Osteoblast (primary cell): ENCODE measurements at places on chromosomes 16 and 17. TPM values are rescaled to one million over a fixed set of nuclear protein-coding genes. Genes with fewer than 3 reads are reported as not detected.
A peak's percentile ranks its signal among the peaks of the same experiment; 100 is the strongest.

DNA sequence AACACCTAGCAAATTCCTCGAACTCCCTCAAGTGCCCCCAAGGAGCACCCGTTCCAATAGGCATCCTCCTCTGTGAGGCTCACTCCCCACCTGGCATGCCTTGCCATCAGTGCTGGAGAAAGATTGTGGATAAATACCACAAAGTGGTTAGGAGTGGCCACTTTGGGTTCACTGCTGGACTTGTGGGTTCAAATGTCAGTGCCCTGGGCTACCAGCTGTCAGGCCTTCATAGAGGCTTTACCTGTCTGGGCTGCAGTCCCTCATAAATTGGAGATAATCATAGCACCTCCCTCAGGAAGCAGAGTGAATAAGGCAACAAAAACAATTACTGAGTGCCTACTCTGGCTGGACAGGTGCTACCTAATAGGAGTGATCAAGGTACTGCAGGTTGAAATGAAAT lies 1.5 kb upstream of the SYT17 start:
- DNase-seq = no peak

DNA sequence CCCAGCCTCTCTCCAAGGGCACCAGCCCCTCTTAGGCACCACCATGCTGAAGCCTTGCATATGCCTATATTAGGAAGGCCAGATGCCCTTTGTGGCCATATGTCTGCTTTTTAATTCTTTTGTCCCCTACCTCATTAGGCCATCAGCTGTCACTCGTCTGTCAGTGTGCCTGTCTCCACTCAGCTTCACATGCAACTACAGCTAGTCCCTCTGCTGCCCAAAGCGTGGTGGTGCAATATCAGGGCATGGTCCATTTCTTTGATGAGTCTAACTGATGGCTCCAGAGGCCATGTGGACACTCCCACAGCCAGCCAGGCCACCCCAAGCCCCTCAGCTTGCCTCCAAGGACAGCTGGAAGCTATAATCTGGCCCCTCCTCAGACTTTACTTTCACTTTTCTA lies 36.3 kb downstream of the MYO18A start:
- peak; percentile 80 for DNase-seq

GRCh38 chr17:38424297-38424972 lies 3.8 kb upstream of the ARHGAP23 start:
- peak; percentile 59 for DNase-seq

DNA sequence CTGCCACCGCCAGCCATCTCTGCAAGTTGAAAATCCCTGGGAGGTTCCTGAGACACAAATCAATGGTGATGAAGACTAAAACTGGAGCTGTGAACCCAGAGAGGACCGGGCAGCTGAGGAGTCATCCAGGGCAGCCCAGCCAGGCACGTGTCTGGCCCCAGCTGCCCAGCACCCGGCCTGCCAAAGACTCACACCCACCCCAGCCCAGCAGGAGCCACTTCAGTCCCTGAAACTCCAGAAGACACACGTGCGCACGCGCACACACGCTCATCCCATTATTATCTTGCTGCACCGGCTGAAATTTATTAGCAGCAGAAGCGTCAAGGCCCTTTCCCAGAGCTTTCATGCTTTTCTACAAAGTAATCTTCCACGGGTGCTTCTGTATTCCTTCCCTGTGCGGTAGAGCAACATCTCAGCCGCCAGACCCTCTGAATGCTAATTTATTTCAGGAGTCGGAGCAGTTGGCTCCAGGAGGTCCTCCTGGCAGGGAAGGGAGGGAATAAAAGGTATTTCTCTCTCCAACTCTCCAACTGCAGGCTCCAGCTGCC lies 59.8 kb upstream of the RBFOX3 start:
- peak; percentile 82 for DNase-seq

DNA sequence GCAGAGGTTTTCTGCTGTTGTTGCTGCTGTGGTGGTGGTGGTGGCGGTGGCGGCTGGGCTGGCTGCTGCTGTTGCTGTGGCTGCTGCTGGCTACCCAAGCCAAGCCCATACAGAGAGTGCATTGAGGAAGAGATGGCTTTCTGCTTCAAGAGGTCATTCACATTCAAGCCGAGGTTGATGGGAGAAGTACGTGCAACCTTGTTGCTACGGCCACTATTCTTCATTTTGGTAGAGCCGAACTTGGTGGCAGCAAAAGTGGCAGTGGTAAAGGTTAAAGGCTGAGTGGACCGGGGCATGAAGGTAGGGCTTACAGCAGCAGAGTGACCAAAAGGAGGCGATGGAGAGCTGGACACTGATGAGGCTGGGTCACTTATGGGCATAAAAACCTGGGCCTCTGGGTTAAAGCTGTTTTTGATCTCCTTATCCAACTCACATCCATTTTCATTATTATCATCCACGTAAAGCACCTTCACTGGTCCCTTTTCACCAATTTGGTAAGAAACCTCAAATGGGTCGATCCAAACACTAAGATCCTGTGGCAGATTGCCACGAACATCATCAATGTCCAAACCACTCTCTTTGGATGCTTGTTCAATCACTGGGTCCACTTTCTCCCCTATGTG lies 2.8 kb downstream of the TOB1 start:
- DNase-seq = no peak

DNA sequence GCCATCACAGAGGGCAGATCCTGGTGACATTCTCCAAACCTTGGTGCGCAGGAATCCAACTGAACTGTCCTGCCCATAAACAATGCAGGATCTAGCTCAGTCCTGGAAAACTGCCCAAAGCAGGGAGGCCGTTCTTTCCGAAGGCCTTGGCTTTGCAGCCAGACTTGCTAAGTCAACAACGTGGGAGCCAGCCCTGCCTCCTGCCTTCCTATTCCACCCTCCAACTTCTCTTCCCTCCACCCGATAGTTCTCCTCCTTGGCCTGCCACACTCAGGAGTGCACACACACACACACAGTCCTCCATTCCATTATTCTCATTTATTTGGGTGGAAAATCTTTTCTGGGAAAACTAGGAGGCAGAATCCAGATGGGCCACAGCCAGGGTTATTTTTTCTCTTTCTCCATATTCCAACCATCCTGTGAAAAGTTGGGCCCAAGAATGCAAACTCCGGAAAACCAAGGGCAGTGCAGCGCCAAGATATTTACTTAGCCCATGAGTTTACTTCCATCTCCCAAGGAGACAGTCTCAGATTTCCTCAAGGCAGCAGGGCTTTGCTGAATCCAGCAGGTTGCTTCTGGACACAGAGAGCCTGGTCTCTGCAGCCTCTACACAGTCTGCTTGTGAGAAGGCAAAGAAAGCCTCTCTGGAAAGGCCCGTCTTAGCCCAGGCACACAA lies 15.8 kb downstream of the COPRS start:
- peak; percentile 73 for DNase-seq

GRCh38 chr17:80952291-80952690 lies 39.4 kb upstream of the CHMP6 start:
- peak; percentile 56 for DNase-seq

DNA sequence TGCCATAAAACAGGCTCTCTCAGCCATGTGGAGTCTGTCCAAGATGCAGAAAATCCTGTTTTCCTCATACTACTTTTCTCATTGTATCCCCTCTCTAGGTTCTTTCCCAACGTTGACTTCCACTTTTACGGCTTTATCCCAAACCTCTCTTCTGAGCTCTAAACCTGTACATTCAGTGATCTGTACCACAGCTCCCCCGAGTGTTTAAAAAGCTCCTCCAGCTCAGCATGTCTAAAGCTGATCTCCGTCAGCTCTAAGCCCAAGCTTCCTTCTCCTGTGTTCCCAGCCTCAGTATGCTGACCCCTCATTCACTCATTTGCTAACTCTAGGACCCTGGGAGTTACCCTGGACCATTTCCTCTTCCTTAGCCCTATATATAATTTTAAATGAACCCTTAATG lies 144.6 kb downstream of the DNAH9 start:
- DNase-seq = no peak

GRCh38 chr17:28335959-28336871 lies 654 bp downstream of the TNFAIP1 start:
- DNase-seq = peak; percentile 75

DNA sequence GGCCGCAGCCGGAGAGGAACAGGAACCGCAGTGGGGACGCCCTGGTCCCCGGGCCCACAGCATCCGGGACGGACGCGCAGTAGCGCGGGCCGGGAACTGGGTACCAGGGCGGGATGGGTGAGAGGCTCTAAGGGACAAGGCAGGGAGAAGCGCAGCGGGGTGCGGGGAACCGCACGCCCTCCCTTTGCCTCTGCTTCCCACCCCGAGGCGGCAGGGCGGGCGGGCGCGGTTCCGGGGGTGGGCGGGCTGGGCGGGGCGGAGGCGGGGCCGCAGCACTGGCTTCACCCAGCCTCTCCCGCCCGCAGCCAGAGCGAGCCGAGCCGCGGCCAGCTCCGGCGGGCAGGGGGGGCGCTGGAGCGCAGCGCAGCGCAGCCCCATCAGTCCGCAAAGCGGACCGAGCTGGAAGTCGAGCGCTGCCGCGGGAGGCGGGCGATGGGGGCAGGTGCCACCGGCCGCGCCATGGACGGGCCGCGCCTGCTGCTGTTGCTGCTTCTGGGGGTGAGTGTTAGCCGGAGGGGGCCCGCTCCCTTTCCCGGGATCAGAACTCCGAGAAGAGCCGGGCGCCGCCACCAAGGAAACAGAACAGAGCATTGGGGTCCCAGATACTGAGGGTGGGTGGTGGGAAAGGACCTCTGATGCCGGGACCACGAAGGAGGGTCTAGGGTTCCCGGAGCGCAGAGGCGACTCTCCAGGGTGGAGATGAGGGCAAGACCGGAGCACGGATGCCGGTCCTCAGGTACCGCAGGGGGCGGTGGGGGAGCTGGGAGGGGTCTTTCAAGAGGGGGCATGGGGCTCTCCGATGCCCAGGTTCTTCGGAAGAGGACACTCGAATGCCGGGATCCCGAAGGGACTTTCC lies at the start of gene NGFR:
Gene NGFR, plus strand, starts transcription at position 308 of the 856 bp plus-strand sequence. Its CDS starts 125 bp downstream, at position 433.
- peak; percentile 96 for DNase-seq

DNA sequence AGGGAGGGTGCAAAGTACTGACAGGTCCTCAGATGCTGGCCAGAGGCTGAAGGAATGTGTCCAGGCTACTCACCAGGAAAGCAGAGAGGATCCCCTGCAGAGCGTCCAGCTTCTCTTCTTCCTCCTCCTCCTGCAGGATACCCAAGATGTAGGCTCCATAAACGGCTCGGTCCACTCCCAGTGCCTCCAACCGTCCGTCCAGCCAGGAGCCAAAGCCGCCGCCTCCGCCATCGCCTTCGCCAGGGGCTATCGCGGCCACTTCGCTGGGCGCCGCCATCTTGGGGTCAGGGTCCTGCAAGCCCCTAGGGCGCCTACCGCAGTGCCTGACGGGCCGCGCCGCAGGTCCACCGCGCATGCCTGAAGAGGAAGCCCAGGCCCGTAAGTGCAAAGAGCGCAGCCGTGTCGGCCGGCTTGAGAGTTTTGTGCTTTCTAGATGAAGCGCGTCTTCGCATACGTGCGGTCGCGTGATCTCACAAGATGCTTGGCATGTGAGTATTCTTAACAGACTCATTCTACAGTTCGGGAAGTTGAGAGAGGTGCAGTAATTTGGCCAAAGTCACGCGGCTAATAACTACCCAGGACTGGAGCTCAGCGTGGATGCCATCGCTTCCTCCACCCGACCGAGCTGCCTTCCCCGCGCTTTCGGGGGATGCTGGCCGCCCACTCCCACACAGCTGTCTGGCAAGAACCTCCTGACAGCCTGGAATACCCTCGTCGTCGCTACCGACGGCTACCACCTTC lies at the start of gene CCDC43:
Gene CCDC43, minus strand, starts transcription at position 300 of the 741 bp plus-strand sequence. Its CDS starts 23 bp downstream, at position 277.
- peak; percentile 97 for DNase-seq

GRCh38 chr17:10797476-10798328 lies 6.2 kb downstream of the TMEM238L start:
- no peak for DNase-seq

- DNase-seq = no peak
Measured at GRCh38 chr17:13750816-13751793, 149.4 kb upstream of the HS3ST3A1 start.

- peak; percentile 98 for DNase-seq
Measured at GRCh38 chr17:47239967-47240651, 13.5 kb upstream of the ITGB3 start.

DNA sequence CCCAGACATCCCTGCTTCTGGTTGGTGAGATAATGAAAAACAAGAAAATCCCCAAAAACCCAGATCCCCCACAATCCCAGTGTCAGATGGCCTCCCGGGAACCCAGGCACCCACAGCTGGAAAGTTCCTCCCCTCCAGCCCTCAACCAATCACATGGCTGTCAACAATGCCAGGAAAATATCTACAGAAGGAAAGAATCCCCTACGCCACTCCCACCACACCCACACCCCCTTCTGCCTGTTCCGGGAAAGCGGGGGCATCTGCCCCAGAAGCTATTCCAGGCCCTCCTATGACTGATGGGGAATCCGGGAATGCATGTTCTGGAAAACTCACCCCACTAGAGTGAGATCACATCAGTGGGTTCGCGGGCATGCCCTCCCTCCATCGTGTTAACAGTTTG lies 1.8 kb downstream of the TMEM95 start:
- peak; percentile 34 for DNase-seq

DNA sequence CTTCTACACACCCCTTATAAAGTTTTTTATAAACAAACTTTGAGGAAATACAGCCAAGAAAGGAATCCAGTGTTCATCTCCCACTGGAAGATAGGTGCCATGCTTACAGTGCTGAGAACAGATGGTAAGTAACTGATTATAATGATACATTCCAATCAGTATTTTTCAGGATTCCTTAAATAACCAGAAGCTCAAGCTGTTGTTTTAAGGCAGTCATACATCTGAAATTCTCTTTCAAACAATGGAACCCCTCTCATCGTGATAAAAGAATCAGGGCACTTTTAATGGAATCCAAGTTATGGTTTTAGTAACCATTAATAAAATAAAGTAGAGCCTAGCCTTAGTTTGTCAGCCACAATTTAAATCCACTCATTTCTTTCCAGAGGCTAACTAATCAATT lies 56.1 kb upstream of the STAC2 start:
- peak; percentile 73 for DNase-seq

GRCh38 chr17:17877529-17878358 lies 41.0 kb upstream of the SREBF1 start:
- DNase-seq = peak; percentile 94

GRCh38 chr17:74156878-74157277 lies 46.6 kb upstream of the RPL38 start:
- no peak for DNase-seq

DNA sequence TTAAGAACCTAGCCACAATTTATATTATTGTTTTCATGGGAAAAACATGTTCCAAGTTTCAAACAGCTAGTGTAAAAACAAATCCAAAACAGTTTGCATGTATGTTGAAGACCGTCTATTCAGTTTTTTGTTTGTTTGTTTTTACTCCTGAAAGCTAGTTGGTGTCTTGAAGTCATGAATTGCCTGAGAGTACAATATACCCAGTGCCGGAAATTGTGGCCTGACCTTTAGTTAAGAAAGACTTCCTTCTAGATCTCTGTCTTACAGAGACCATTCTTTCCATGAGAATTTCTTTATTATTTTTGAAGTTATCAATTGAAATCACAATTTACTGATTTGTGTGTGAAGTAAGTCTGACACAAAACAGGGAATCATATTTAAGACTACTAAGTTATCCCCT lies 474.8 kb downstream of the KCNJ2 start:
- no peak for DNase-seq

The DNAAF1 gene
- 0.29 and 0.36 TPM in 2 replicates for total RNA-seq

The WNK4 gene
- under 0.01 TPM in 1 of 2 replicates, not detected in the other for total RNA-seq

The GNG13 gene
- not detected in 2 replicates for total RNA-seq

The CD300LG gene
- total RNA-seq = not detected in 2 replicates

The HOXB7 gene
- total RNA-seq = 0.36 TPM in 1 of 2 replicates, not detected in the other

The ZNF652 gene
- 28.2 and 31.5 TPM in 2 replicates for total RNA-seq

The C16orf90 gene
- not detected in 2 replicates for total RNA-seq

The NXPH3 gene
- 1.8 and 3.3 TPM in 2 replicates for total RNA-seq

The DNAI2 gene
- not detected in 2 replicates for total RNA-seq

The KRTAP3-1 gene
- total RNA-seq = not detected in 2 replicates
